ENCODE measurements at places on chromosomes 13 and 19.
A peak's percentile ranks its signal among the peaks of the same experiment; 100 is the strongest.

GRCh38 chr13:29511980-29512379 is 83.5 kb downstream of the SLC7A1 start:
- DNase-seq = no peak

DNA sequence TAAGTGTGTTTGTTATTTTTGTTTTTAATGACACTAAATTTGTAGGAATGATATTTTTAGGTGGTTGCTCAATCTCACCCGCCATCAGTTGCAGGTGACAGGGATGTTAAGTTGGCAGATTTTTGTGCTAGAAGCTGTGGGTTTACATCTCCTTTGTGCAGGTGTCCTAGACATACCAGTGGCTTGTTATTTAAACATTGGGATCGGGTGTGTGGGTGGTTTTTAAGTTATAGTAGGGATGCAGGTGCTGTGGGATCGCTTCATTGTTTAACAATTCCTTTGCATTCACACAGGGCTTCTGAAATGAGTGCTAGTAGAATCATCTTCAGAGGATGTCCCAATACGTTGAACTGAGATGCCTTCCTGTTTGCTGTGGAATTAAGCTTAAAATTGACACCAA is 100.0 kb downstream of the SHISA2 start:
- no peak for DNase-seq

DNA sequence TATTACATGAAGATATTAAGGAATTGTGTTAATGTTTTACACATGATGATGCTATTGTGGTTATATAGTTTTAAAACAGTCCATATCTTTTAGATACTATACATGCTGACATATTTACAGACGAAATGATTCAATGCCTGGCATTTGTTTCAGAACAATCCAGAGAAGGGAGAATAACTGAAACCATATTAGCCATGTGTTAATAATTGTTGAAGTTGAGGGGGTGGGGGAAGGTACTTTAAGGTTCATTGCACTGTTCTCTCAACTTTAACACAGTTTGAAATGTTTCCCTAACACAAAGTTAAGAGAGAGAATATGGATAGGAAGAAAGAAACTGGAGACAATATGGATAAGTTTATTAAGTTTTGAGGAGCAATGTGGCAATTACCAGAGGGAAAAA is 5.8 kb downstream of the CRYL1 start:
- no peak for DNase-seq

DNA sequence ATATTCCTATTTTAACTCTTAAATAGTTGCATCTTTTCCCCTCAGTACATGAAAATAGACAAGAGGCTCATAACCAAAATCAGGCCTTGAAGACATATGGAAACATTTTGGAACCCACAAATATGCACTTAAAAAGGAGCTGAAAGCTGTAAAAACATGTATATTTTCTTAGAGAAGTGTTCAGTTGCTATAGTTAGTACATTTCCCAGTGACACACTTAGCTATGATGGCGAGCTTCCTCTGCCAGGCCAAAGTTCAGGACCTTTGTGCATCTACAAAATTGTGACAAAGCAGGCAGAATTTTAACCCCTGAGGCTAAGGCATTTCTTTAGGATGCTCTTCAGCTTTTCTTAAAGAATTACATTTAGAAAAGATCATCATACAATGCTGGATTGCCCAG is 54.5 kb downstream of the RCBTB2 start:
- DNase-seq = no peak

- no peak for DNase-seq
Observed at GRCh38 chr13:65600702-65601101, 1629.4 kb downstream of the PCDH9 start.

GRCh38 chr13:110616103-110617101 is 1.1 kb downstream of the NAXD start:
- peak; percentile 38 for DNase-seq

DNA sequence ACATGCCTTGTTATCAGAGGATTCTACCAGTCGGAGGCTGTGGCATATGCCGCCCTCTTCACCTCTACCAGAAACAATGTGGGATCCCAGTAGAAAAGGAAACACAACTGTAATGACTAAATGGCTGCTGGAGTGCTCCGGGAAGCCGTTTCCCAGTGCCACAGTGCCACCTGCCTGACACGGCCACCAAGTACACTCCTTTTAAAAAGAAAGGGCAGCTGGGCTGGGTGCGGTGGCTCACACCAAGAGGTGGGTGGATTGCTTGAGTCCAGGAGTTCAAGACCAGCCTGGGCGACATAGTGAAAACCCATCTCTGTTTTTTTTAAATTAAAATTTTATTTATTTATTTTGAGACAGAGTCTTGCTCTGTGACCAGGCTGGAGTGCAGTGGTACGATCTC is 67.3 kb downstream of the TRPM4 start:
- no peak for DNase-seq

GRCh38 chr19:46635920-46636761 is at the start of gene GNG8:
TSS of gene GNG8 (minus strand) at chr19:46636202. CDS start at chr19:46634682, 1,520 bp downstream.
- DNase-seq = no peak

- no peak for DNase-seq
Observed at GRCh38 chr13:33053397-33054066, 37.3 kb downstream of the KL start.

DNA sequence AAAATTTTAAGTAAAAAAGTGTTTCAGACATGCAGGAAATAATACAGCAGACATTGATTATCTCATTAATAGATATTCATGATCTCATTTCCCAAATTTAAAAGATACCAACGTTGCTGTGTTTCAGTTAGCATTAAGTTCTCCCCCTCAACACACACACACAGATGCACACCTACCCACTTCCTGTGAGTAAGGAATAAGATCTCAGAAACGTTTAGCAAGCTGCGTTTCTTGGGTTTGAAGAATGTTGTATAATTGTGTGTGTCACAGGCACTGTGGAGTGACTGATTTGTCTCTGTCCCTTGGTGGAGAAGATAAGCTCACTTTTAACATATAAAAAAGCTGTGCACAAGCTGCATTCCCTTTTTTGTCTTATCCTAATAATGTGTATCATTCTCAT is 196.8 kb downstream of the PDS5B start:
- peak; percentile 29 for DNase-seq

- DNase-seq = no peak
Observed at GRCh38 chr19:1466461-1467214, 12.4 kb downstream of the C19orf25 start.

GRCh38 chr19:44903602-44904425 is 1.8 kb upstream of the APOE start:
- DNase-seq = peak; percentile 74

- DNase-seq = no peak
Observed at GRCh38 chr13:19993024-19993423, 34.5 kb downstream of the ZMYM2 start.

DNA sequence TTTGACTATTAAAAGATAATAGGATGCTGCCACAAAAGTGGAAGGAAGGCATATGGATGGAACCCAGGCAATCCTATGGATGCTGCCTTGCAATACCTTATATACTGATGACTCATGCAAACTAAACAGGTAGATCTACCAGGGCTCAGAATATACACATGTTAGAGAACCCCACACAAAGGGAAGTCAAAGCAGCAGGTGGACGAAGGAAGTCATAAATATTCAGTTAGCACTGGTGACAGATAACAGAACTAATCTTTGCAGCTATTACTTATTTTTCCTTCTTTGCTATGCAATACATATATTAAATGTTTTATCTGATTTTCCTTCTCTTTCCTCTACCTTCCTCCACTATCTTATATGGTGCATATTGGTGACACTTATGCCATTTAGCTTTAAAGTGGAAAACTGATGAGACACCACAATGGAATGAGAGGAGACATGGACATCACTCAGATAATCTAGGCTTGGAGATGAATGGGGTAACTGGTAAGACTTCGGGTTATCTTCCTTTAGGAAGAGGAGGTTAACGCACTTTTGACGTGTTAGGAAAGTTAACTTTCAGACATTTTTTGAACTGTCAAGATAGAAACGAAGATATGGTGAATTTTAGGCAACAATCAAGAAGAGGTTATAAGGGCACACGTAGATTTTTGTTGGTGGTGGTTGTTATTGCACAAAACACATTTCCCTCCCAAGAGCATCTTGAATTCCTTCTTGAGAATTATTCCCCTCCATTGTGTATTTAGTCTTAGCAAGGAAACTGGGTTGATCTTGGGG is 39.8 kb upstream of the MBNL2 start:
- no peak for DNase-seq

- no peak for DNase-seq
Observed at GRCh38 chr13:30718661-30719524, 16.4 kb upstream of the ALOX5AP start.

DNA sequence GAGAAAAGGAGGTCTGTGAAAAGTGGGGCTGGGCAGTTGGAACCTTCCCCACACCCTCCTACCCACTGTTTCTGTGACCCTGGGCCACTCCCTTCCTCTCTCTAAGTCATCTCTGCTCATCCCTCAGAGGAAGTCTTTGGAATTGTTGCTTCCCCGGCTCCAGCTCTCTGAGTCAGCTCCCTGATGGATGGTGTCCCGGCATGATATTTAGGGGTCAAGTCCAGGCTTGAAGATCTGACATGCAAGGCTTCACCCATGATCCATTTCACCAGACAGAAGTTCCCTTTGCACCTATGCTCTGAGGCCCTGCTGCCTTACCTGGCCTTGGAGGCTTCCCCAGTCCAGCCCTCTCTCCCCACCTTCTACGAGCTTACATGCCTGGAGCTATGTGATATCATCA is 13.3 kb downstream of the EXOC3L2 start:
- no peak for DNase-seq

DNA sequence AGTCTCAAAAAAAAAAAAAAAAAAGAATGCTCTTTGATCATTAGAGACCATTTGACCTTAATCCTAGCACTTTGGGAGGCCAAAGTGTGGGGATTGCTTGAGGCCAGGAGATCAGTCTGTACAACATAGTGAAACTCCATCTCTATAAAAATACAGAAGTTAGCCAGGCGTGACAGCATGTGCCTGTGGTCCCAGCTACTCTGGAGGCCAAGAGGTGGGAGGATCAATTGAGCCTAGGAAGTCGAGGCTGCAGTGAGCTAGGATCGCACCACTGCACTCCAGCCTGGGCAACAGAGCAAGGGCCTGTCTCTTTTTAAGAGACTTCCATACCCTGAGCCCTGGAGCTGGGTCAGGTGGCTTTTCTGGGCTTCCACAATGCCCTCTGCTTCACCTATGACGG is 11.5 kb upstream of the COLGALT1 start:
- DNase-seq = no peak

DNA sequence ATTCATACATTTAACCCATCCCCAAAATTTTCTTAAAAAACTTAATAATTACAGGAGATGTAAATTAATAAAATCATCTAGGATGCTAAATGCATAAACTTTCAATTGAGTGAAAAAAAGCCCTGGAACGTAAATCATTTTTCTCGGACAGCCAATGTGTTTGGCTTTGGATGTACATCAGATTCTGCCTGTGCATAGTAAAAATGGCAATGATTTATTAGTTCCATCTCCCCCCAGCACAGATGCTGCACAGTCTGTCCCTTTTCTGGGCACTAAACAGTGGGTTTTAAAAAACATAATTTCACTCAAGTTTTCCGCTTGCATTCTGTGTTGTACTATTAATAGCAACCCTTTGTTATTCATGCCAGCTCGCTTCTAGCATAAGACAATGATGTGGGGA is 147.7 kb downstream of the TM9SF2 start:
- DNase-seq = no peak

- DNase-seq = no peak
Observed at GRCh38 chr13:111626371-111627305, 306.2 kb downstream of the TEX29 start.

DNA sequence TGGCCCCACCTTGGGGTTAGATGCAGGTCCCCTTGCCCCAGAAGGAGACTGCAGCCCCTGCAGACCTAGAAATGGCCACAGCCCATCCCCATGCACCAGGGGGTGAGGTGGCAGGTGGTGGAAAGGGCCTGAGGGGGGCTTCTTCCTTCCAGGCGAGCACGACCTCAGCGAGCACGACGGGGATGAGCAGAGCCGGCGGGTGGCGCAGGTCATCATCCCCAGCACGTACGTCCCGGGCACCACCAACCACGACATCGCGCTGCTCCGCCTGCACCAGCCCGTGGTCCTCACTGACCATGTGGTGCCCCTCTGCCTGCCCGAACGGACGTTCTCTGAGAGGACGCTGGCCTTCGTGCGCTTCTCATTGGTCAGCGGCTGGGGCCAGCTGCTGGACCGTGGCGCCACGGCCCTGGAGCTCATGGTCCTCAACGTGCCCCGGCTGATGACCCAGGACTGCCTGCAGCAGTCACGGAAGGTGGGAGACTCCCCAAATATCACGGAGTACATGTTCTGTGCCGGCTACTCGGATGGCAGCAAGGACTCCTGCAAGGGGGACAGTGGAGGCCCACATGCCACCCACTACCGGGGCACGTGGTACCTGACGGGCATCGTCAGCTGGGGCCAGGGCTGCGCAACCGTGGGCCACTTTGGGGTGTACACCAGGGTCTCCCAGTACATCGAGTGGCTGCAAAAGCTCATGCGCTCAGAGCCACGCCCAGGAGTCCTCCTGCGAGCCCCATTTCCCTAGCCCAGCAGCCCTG is 4.2 kb upstream of the F10 start:
- DNase-seq = no peak

GRCh38 chr13:27691207-27691606 is 69.5 kb downstream of the POLR1D start:
- DNase-seq = no peak

DNA sequence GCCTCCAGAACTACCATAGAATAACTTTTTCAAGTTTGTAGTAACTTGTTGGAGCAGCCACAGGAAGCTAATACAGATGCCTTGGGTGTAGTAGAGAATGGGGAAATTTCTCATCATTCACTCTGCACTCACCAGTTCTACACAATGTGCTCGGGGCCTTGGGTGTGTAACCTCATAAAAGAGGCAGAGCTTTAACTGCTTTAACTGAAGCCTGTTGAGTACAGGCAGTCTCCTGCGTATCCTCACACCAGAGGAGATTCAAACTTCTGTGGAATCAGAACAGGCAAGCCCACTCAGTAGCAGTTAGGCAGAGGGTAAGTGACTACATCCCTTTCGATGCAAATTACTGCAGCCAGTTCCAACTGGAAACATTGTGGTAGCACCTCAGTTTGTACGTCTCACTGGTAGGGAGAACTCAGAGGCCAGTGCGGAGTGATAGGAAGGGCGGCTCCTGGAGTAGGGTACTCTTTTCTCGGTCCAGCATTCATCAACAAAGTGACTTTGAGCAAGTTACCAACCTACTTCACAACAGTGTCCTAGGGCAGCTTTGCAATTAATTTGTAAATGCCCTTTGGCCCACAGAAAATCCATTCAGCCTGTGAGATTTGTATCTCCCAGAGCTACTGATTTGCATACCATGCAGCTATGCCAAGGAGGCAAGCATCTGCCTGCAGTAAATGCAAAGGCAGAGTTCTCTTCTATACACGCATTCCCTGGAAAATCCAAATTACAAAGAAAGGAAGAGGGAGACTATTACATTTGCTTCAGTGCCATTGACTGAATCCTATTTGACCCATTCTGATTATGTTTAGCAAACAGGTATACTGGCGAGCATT is 904.3 kb downstream of the DIAPH3 start:
- no peak for DNase-seq

- no peak for DNase-seq
Observed at GRCh38 chr19:4744451-4745174, 21.0 kb upstream of the DPP9 start.

GRCh38 chr13:28426381-28426780 is 68.5 kb downstream of the FLT1 start:
- DNase-seq = no peak
